Motor neuron (in vitro differentiated cells): ENCODE measurements at places on chromosomes 7 and 10. TPM values are rescaled to one million over a fixed set of nuclear protein-coding genes. Genes with fewer than 3 reads are reported as not detected.

DNA sequence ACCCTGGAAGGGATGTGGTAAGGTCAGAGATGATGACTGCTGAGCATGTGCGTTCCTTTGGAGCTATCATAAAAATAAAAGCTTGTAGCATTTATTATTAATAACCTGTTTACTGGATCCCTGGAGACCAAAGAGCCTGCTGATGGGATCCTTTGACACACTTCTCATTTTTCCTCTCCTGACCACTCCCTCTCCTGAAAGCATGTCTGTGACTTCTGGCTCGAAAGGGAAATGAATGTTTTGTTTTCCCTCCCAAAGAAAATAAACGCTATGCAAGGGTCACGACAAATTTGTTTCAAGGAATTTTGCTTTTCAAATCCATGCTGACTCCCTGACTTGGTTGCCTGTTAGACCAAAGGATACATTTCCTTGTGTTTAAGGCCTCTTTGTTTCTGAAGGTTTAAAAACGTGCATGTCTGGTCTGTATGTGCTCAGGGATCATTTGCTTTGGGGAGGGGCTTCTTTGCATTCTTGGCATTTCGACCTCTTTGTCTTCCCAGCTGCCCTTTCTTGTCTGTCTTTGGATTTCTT is 185.1 kb upstream of the AGK start:
- peak; percentile 73 for ATAC-seq

DNA sequence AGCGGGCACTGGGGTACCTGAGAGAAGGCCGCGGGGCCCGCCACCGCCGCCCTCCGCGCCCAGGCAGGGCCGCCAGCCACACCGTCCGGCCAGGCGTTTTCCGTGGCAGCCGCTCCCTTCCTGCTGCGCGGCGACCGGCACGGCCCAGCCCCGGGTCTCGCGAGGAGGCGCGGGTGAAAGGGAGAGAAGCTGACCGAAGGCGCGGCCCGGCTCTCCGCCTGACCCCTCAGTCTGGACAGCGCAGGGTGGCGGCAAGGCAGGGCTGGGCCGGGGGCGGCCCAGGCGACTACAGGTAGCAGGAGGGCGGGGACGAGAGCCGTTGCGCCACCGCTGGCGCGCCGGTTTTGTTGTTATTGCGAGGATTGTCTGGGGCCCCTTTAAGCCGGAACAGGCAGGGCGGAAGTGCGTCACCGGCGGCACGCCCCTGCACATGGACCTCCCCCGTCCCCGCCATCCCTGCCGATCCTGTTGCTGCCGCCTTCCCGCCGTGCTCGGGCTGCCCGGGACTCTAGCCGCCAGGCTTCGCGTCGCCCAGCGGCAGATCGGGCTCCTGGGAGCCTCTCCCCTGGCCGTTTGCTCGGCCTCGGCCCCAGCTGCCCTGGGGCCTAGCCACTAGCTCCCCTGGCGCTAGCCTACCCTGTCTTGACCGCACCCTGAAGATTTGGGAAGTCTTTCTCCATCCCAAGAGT is at the start of gene HERPUD2:
HERPUD2 (minus strand) TSS at position 352 of the 689 bp plus-strand sequence. CDS start 805 bp downstream, outside the sequence.
- peak; percentile 95 for ATAC-seq

DNA sequence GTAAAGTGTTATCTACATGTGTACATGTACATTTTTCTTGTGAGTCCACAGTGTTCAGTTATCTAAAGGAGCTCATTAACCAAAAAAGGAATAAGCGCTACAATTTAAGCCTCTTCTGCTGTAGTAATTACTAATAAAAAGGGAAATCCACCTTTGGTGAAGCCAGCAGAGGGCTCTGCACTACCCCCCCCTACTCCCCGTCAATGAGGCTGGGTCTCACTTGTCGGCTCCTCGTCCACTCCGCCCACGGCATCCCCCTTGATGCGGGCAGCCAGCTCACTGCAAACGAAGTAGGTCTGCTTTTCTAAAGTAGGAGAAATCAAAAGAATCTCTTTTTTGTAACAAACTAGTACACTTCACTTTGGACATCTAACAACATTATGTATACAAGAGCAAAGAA is 4.7 kb upstream of the WASHC2A start:
- ATAC-seq: no peak

The AGR3 gene
- total RNA-seq: not detected in 2 replicates

DNA sequence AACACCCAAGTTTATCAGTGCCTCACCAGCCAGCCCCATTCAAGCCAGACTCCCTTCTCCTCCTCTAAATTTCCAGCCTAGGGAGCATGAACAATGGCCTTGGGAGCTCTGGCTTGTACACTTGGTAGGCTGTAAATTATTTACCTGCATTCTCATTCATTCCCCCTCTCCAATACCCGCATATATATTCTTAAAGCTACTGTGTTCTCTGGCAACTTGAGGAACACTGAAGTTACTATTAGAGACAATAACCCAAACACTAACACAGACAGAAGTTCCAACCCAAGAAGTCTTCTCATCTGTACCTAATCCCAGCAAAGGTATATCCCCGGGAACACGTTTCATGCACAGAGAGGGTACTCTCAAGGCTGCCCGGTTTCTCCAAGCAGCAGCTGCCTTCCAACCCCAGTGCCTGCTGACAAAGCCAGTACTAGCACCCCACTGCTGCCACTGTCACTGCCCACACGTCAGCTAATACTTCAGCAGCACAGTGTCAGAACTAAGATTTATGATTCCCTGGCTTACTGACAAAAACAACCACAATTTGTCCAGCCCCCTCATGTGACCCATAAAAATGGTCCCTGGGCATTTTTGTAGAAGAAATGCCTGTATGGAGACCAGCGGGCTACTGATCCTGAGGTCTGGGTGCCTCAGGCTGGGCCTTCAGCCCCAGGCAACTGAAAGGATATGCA is 3.1 kb downstream of the WDR91 start:
- ATAC-seq: no peak

- ATAC-seq: no peak
Measured at GRCh38 chr10:944034-944831, 12.7 kb upstream of the LARP4B start.

DNA sequence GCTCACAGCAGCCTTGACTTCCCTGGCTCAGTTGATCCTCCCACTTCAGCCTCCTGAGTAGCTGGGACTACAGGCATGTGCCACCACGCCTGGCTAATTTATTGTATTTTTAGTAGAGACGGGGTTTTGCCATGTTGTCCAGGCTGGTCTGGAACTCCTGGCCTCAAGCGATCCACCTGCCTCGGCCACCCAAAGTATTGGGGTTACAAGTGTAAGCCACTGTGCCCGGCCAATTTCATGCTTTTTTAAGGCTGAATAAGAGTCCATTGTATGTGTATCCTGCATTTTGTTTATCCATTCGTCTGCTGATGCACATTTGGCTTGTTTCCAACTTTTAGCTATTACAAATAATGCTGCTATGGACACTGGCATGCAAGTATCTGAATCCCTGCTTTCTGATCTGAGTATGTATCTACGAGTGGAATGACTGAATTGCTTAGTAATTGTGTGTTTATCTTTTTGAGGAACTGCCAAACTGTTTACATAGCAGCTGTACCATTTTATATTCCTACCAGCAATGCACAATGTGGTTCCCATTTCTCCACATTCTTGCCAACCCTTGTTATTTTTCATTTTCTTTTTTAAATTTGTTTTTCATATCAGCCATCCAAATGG is 37.3 kb upstream of the TPST1 start:
- peak; percentile 13 for ATAC-seq

DNA sequence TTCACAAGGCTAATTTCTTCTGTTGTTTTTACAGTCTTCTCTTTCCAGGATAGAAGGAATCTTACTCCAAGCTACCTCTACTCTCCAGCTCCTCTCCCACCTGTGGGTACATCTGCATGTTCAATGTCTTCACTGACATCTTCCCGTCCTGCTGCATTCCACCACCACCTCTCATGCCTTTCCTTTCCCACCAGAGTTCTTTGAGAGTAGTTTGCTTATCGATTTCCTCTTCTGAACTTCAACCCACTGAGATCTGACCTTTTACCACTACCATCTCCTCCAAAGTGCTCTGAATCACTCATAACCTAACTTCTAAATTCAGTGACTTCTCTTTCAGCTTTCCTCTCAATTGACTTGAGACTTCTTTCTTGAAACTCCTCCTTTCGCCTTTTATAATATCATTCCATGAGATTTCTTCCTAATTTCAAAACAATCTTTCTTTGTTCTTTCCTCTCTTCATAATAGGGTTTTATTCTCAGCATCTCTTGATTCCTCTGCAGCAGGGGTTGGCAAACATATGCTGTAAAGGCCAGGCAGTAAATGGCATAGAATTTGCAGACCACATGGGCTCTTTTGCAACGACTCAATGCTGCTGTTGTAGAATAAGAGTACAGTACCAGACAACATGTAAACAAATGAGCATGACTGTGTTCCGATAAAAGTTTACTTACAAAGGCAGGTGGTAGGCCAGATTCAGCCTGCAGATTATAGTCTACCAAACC is 22.1 kb downstream of the ACSL5 start:
- ATAC-seq: no peak

The DYNC1I1 gene
- total RNA-seq: 9.1 and 10.3 TPM in 2 replicates

DNA sequence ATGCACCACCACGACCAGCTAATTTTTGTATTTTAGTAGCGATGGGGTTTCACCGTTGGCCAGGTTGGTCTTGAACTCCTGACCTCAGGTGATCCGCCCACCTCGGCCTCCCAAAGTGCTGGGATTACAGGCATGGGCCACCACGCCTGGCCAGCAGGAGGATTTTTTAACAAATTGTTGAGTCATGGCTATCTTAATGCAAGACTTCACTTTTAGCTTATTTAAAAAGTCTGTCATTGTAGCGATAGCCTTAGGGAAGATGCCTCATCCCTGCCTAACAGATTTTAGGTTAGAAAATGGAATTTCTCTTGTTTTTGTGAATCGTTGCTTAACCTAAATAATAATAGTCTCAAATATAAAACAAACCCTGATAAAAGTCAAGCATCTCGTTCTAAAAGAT is 35.5 kb downstream of the PPP2R2D start:
- no peak for ATAC-seq

GRCh38 chr7:107914831-107915230 is 23.8 kb downstream of the DLD start:
- ATAC-seq: no peak

GRCh38 chr7:46352004-46352954 is 431.2 kb upstream of the IGFBP3 start:
- peak; percentile 68 for ATAC-seq

DNA sequence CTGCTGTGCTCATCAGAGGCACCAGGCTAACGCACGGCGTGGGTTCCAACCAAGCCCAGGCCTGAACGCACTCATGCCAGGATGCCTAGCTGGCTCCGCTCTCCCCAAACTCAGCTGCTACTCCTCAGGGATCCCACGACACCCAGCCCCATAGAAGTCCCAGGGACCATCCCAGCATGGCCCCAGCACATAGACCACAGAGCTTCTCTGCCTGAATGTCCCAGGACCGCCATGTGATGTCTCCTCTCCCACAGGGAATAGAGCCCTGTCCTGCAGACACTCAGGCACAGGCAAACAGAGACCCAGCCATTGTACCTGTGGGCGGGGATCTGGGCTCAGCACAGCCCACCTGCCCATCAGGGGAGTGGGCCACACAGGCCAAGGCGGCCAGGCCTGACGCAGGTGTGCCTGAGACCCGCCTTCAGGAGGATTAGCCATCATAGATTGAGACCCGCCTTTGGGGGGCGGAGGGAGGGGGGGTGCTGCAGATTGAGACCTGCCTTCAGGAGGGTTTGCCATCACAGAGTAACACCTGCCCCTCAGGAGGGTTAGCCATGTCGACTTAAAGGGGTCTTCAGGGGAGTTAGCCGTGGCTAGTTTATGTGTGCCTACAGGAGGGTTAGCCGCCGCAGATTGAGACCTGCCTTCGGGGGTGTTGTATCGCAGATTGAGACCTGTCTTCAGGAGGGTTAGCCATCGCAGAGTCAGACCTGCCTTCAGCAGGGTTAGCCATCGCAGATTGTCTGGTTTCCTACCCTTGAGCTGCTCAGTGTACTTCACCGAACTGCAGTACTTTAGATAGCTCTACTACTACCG is 29.0 kb downstream of the RASGEF1A start:
- no peak for ATAC-seq

DNA sequence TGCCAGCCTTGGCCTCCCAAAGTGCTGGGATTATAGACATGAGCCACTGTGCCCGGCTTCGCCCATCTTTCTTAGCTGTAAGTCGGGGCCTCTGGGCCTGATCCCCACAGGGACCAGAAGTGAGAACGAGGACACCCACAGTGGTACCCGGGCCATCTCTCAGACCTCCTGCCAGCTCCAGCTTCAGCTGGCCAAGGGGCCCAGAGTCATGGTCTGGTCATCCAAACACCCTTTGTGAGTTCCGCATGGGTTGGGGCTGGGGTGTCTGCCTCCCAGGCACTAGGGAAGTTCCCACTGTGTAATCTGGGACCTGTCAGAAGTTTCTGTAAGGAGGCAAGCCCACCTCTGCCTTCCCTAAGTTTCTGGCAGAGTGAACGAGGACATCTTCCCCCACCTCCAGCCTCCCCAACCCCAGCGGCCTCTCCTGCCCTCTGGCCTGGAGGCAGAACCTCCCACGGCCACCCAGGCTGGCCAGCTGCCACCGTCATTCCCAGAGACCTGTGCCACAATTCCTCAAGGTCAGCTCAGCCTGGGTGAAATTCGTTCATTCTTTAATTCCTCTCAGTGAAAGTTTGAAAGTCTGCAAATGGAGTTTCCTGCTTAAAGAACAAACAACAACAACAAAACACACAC is 19.5 kb upstream of the FOXL3 start:
- no peak for ATAC-seq

DNA sequence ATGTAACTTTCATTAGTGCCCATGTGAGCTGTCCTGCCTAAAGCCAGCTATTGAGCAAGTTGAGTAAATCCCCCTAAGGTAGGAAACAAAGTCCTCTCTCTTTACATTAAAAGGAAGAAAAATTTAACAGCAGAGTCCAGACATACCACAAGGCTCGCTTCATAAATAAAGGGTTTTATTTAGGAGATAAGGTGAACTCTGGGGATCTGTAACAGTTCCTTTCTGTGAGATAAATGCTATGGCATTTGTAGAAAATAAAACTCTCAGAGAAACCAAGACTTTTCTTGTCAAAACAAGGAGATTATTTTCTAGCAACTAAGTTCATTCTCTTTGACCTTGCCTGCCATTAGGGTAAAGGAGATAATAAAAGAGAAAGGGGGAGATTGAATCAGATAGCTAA is 32.3 kb upstream of the LYZL1 start:
- ATAC-seq: no peak

- ATAC-seq: peak; percentile 47
Measured at GRCh38 chr7:2157473-2158279, 75.1 kb downstream of the MAD1L1 start.

The HSPA12A gene
- total RNA-seq: 39.4 and 41.0 TPM in 2 replicates

DNA sequence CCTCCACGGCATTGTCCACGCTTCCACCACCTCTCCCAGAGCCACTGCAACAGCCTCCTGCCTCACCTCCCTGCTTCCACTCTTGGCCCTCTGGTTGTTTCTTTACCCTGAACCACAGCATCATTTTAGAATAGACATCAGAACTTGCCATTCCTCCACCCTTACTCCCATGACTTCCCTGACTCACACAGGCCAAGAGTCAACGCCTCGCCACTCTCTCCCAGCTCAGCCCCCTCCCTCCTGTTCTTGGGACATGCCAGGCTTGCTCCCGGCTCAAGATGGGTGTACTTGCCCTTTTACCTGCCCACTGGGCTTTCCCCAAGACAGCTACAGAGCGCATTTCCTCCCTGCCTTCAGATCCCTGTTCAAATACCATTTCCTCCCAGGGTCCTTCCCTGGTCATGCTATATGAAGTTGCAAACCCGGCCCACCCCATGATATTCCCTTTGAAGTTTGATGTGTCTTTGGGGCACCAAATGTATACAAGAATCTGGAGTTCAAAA is 429.1 kb downstream of the RPS24 start:
- ATAC-seq: no peak

GRCh38 chr10:103861505-103861904 is 6.1 kb upstream of the SH3PXD2A start:
- ATAC-seq: peak; percentile 33
